Anterior cingulate cortex (tissue), 58 donors: ENCODE measurements at places on chromosomes 5 and 9.

GRCh38 chr9:113322671-113323070 is 17.4 kb downstream of the WDR31 start:
- no peak for DNase-seq

GRCh38 chr9:133737071-133737773 is 930 bp downstream of the SARDH start:
- DNase-seq, result no peak

DNA sequence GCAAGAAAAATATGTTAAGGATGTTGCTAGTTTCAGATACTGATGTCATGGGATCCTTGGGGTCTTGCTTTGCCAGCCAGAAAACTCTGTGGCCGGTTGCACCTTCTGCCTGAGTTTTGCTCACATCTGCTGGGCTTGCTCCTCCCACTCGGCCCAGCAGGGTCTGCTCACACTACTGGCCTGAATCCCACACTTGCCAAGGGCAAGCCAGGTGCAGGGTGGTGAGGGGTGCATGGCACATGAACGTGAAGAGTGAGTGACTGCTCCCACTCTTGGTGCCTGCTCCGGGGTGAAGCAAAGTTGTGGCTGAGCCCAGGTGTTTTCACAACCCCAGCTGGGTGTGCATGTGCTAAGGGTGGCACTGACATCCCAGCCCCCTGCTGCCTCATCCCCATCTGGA is 83.1 kb upstream of the STARD4 start:
- DNase-seq, result no peak

DNA sequence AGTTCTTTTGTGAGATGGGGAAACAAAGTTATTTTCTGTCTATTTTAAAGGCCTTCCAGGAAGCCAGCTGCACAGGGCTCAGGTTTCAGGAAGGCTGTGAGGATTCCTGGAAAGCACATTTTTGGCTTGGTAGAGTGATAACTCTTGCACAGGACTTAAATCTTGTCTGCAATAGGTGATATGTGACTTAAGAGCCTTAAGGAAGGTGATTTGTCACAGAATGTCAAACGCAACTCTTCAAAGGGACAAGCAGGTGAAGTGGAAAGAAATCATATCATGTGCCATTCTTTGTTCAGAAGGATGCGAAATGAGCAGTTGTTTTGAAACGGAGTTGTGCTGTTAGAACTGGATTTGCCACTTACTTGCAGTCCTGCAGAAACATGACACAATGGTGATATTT is 459.3 kb downstream of the MAT2B start:
- DNase-seq, result no peak

DNA sequence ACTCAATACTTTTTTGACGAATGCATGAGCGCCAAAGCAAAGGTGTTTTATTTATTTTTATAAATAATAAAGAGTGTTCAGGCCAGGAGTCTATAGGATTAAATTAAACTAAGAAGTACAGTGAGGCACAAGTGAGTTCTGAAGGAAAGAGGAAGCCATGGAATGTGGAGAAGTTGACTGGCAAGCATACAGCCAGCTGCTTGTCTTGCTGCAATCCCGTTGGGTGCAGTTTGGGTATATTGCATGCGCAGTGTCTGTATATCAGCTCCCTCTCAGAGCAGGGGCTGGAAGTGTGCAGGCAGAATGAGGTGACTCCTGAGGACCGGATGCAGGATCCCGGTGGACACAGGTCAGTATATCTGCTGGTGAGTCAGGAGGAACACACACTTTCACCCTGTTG is 315.6 kb downstream of the ZSWIM6 start:
- no peak for DNase-seq
